ENCODE measurements at places on chromosomes 1 and 21.

- no peak for DNase-seq
These were observed 22.8 kb downstream of the HFM1 start for GRCh38 chr1:91381844-91382243.

DNA sequence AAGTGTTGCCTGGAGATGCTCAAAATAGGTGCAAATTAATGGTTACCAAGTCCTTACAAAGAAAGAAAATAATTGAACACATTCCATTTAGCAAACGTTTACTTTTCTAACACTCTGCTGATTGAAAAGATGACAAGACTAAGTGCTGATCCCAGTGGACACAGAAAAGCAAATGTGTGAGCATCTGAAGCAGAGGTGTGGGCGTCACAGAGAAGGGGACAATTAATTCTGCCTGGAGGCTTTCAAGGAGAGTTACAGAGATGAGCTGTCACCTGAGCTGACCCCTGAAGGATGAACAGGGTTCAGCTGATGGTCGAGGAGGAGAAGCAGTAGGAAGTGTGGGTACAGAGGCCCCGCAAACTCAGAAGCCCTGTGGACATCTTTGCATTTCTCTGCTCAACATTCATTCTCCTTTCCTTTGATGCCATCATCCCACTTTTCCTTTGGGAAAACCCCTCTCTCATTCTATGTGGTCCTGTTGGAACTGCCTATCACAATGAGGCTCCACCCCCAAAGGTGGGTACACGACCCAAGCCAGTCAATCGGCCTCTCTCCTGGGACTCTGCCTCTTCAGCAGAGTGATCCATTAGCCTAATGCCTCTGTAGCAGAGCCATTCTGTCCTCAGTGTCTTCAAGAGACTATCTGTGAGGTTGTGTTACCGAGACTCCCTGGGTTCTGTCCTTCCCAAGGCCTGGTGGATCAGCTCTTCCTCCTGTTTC is 17.2 kb upstream of the PLA2G2E start:
- DNase-seq: no peak

DNA sequence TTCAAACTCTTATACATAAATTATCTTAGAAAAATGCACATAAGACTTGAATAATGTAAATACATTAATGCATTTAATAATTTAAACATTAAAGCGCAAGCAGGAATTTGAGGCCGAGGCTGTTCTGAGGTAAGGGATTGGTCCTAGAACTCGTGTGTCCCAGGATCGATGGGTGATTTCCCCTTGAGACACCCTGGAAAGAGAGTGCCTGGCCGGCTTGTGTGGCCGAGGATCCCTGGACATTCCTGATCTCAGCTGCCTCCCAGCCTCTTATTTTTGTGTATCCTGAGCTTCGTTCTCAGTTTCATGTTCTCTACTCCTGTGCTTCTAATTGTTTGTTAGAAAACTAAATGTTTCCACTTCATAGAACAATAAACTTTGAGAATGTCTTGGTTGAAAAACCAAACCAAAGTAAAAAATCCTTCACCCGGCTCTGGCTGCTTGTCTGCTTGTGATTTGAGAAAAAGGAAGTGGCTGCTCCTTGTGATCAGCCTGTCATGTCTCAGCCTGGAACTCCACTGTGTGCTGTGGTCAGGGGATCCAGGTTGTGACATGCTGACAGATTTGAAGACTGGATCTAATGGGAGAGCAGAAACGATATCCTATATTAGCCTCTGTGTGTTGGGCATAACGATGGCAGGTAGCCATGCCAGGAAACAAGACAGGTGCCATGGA is 40.7 kb downstream of the PEX14 start:
- no peak for DNase-seq

DNA sequence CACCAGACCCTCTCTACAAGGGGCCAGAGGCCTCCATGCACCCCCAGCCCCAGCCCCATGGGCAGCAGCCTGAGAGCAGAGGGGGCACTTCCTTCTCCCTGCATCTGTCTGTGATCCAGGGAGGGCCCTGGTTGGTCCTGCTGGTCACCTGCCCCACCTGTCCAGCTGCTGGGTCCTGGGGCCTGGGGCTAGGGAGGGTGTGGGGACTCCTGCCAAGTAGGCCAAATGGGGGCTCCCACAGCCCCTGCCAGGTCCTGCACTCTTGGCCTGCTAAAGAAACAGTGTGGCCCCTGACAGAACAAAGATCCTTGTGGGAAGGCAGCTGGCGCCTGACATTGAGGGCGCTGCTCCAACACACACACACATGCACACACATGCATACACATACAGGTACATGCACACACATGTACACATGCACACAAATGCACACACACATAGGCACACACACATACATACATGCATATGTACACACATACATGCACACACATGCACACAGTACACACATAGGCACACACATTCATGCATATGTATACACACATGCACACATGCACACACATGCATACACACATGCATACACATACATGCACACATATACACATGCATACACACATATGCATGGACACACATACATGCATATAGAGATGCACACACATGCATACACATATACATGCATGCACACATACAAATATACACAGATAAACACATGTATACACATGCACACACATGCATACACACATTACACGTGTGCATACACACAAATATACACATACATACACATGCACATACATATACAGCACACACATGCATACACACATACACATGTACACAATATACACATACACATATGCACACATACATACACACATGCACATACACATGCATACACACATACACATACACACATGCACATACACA is 49.9 kb downstream of the TRPM2 start:
- DNase-seq: no peak

DNA sequence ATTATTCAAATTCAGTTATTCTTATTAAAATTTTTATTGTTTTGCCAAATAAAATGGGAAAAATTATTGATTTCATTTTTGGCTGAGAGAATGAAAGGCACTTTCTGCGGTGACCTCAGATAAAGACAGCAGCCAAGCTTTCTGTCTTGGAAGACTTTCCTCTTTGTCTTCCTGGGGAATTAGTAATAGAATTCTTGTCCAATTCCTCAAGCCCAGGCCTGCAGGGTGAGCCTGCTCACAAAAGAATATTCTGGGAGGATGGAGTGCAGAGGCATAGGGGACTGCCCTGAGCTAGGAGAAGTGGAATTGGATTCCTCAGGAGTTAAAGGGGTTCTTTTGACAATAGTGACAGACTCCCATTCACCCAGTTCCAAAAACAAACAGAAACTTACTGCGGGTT is 614.5 kb upstream of the ADGRL2 start:
- DNase-seq: no peak

DNA sequence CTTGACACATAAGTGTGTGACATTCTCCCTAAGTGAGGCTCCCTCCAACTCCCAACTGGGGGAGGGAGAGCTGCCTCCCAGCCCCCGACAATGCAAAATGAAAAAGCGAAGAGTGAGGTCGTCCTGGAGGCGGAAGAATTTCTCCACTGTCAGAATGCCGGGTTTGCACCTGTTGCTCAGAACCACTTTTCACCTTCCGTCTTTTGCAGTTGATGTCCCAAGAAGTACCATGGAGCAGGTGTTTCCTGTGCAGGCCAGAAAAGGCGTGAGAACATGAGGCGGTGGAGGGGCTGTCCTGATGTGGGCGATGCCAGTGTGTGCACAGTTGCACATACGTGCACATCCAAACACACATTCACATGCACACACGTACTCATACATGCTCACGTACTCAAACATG is 158.6 kb upstream of the AJAP1 start:
- DNase-seq: no peak

GRCh38 chr1:44700573-44700972 is 26.1 kb downstream of the ARMH1 start:
- DNase-seq: no peak

DNA sequence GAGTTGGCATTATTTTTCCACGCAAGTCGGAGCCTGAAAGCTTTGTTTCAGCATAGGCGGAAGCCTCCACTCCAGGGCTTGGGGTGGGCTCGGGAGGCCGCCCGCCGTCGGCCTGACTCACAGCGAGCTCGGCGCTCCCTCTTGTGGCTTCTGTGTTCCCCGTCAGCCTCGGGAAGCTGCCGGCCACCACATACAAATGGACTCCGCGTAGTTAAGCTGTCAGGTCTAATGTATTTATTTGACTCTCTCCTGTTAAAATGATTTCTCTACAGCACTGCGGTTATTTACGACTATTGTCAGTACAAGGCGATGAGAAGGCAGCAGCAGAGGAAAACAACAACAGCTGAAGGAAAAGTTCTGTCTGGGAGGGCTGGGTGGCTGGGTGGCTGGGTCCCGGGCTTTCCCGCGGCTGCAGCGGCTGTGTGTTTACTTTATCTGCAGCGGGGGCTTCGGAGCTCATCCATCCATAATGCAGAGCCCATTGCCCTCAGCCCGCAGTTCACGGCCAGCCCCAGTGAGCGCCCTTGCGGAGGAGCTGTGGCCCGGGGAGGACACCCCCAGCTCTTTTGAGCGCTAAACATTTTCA is 375.7 kb upstream of the CAMK1G start:
- DNase-seq: no peak

DNA sequence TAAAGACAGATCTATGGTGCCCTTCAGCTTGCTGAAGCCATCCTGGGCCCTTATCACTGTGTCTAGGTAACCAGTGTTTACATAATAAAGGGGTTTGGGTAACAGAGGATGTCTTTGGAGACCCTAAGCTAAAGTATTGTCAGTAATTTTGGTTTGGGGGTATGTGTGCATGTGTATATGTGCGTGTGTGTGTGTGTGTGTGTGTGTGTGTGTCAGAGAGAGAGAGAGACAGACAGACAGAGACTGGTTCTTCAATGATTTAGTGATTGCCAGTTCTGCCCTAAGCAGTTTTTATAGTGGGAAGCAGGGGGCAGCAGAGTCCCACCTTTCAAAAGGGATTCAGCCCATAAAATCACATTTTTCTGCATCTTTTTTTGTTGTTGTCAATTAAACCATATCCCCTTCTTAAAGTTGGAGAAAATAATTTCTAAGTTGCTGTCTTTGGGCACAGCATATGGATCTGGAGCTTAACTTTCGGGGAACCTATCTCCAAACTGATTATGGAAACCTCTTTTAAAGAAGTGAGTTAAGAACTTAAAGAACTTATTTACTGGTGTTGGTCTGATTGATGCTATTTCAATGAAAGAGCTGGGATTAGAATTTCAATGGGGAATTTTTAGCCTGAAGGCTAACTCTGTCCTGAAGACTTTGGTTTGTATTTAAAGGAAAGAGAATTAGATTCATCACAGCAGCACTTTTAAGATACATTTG is 51.1 kb downstream of the ZNF326 start:
- DNase-seq: peak; percentile 59

- no peak for DNase-seq
These were observed 25.1 kb upstream of the HUNK start for GRCh38 chr21:31847761-31848160.
